ENCODE measurements at places on chromosomes 12 and 14.

- DNase-seq, result no peak
These were observed 6.8 kb upstream of the BCL11B start for GRCh38 chr14:99278836-99279235.

- DNase-seq, result no peak
These were observed at the start of gene WSB2 for GRCh38 chr12:118061011-118061872. TSS of gene WSB2 (minus strand) at chr12:118061179. CDS start at chr12:118061048, 131 bp downstream.

GRCh38 chr12:21613931-21614330 is 9.3 kb upstream of the GYS2 start:
- DNase-seq, result no peak

DNA sequence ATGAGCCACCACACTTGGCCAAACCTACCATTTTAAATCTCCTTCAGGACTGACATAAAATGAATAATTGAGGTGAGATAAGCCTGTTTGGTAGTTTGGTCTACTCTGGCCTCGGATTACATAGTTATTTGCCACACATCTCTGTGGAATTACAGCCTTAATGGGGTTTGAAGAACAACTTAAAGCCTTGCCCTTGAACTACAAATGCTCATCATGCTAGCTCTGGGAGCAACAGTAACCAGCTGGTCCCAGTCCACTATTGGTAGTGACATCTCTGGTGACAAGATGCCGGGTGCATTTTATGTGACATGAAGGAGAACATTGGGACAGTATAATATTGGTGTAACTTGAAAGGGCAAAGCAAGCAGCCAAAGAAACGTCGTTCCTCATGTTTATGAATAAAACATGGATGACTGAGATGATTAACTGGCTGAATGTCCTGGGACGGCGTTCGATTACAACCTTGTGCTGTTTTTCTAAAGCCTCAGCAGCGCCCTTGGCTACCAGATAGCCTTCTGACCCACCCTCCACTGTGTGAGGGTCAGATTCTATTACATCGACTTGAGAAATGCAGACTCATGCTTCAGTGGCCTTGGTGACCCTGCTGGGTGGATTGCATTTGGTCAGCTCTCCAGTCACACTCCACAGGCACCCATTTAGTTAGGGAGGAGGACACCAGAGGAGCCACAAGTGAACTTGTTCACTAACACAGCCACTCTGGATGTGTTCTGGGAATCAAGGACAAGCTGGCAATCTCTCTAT is 41.5 kb downstream of the BEST3 start:
- DNase-seq, result no peak

DNA sequence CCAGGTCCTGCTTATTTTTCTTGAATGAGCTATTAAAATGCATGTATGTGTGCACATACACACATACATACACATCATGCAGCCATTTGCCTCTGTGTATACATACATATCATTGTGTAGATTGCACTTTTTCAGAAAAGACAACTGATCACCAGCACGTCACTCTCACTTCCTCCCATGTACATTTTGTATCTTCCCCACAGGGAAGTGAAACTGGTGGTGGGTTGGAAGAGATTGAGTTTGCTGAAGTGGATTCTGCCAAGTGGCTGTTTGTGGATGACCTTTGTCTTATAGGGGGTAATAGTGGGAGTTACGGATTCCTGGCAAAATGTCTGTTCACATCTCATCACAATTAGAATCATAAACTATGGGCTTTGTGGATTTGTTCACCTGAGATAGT is 448.6 kb downstream of the RAD51B start:
- DNase-seq, result no peak

DNA sequence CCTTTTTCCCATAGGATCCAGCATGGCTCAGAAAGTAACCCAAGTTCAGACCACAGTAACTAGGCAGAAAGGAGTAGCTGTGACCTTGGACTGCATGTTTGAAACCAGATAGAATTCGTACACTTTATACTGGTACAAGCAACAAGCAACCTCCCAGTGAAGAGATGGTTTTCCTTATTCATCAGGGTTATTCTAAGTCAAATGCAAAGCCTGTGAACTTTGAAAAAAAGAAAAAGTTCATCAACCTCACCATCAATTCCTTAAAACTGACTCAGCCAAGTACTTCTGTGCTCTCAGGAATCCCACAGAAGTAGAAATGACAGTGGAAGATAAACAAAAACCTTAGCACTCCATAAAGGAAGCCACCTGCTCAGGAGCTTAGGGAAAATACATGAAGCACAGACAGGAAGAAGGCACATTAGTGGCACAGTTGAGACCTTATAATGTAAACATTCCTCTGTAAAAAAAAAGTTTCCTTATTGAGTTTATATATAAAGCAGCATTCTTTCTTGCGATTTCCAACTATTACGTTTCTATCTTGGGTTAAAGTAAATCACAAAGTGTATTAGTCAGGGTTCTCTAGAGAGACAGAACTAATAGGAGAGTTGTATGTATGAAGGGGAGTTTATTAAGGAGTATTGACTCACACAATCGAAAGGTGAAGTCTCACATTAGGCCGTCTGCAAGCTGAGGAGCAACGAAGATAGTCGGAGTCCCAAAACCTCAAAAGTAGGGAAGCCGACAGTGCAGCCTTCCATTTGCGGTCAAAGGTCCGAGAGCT is 398.4 kb downstream of the DAD1 start:
- no peak for DNase-seq

GRCh38 chr14:53515276-53515675 is 362.2 kb upstream of the DDHD1 start:
- DNase-seq, result no peak

DNA sequence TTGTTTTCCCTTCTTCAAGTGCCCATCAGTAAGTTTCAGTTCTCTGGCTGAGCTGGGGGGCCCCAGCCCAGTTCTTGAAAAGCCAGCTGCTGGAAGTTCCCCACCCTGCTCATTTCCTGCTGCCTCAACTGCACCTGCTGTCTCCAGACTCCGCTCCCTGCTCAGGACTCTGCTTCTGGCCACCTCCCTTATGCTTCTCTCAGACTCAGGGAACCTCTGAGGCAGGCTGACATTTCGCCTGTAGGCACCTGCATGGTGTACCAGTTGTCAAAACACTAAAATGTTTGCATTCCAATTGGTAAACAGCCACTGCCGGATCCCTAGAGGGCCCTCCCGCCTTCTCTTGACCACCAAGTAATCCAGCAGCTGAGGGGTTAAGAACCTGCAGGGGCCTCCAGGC is 136.5 kb upstream of the VRK1 start:
- no peak for DNase-seq

DNA sequence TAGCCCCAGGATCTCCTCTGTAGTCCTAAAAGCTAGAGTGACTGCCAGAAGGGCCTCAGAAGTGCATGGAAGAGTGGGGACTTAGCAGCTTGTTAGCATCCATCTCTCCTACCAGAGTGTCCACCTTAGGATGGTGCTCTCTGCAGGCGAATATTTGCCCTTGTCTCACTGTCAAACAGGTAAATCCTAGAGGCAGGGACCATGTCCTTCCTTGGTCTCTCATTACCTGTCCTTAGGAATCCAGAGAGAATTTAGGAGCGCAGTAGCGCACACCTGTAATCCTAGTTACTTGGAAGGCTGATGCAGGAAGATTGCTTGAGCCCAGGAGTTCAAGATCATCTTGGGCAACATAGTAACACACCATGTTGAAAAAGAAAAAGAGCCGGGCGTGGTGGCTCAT is 21.4 kb downstream of the AGAP2 start:
- no peak for DNase-seq

DNA sequence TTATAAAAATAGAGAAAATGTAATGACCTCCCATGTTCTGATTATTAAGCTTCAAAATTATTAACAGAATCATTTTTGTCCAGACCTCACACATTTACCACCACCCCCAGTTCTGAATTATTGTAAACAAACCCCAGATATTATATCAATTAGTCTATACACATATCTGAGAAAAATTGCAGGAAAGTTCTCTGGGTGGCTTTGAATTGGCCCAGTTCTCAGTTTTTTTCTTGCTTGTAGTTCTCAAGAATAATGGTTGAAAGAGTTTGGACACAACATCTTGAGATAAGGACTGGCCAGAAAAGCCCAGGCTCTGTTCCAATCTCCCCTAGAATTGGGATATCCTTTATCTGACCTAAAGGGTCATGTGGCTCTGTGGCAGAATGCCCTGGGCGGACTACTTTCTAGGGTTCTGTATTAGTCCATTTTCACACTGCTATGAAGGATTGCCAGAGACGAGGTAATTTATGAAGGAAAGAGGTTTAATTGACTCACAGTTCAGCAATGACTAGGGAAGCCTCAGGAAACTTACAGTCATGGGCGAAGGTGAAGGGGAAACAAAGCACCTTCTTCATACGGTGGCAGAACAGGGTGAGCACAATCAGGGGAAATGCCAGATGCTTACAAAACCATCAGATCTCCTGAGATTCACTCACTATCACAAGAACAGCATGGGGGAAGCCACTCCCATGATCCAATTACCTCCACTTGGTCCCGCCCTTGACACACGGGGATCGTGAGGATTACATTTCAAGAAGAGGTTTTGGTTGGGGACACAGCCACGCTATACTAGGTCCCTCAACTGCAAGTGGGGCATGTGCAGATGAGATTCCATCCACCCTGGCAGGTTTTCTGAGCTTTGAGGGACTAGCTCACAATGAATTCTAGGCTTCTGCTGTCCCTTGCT is 1504.6 kb upstream of the FLRT2 start:
- no peak for DNase-seq

DNA sequence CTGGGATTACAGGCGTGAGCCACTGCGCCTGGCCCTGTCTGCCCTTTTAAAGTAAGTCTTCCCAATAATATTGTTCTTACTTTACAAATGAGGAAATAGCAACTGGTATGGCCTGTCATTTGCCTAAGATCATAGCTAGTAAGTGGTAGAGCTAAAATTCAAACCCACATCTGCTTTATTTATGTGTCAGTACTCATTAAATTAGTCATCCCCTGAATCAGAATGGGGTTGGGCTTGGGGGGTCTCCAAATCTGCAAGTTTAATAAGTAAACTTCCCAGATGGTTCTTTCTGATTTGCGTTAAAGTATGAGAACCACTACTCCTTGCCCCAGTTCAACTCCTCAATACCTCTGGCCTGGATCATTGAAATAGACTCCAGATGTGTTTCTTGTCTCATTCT is 96.2 kb downstream of the FAR2 start:
- DNase-seq, result no peak

- no peak for DNase-seq
These were observed 90.6 kb downstream of the VCPKMT start for GRCh38 chr14:50025776-50026175.

GRCh38 chr14:101226265-101226602 is 322.7 kb upstream of the RTL1 start:
- no peak for DNase-seq

DNA sequence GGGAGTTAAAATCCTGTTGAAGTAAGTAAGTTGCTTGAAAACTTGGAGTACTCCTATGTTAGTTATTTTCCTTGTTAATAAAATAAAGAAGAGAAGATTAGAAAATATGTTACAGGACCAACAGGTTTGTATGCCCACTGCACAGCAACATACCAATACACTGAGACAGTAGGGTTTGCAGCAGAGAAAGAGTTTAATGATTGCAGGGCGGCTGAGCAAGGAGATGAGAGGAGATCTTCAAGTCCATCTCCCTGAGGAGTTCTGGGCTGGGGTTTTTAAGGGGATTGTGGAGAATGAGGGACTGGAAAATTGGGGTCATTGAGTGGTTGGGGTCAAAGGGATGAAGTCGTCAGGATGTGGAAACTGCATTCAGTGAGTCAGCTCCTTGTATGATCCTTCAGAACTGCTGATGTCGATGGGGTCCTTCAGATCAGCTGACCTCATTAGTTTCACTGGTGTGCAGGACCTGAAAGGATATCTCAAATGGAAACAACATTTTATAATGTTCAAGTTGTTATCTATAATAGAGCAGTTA is 4.3 kb upstream of the HSD17B6 start:
- DNase-seq, result no peak

GRCh38 chr12:25376985-25377384 is 126.3 kb upstream of the KRAS start:
- DNase-seq, result no peak

GRCh38 chr14:68379510-68380328 is 413.1 kb downstream of the ZFP36L1 start:
- DNase-seq, result no peak

GRCh38 chr12:93441617-93442410 is at the start of gene UBE2N:
TSS of gene UBE2N (minus strand) at chr12:93441947. CDS start at chr12:93441884, 63 bp downstream.
- DNase-seq, result peak; percentile 97

GRCh38 chr12:43109631-43110345 is 442.2 kb downstream of the ADAMTS20 start:
- DNase-seq, result no peak

- DNase-seq, result peak; percentile 21
These were observed 151.5 kb upstream of the SLC38A2 start for GRCh38 chr12:46523863-46524770.

- no peak for DNase-seq
These were observed 29.8 kb upstream of the CDKN3 start for GRCh38 chr14:54366736-54367735.

DNA sequence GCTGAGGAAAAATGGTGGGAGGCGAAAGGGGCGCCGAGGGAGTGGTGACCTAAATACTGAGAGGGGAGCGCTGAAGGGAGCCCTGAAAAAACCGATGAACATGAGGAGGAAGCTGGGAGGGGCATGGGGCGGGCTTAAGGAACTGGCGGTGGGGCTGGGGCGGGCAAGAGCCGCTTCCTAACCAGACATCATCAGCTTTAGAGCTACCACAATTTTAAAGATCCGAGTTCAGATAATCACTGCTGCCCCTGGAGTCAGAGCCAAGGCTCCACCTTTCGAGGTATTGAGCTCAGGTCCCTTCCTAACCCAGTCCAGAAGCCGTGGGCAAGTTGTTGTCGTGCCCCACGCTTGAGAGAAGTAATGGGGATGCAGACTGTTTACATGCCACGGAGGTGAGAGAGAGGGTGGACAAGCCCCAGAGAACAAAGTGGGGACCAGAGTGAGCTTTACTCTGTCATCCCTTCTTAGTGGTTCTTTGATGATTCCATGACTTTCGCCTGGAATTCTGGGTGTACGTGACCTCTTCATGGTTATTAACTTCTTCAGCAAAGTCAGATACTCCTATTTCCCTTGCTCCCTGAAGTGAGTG is 393 bp downstream of the ORMDL2 start:
- no peak for DNase-seq

DNA sequence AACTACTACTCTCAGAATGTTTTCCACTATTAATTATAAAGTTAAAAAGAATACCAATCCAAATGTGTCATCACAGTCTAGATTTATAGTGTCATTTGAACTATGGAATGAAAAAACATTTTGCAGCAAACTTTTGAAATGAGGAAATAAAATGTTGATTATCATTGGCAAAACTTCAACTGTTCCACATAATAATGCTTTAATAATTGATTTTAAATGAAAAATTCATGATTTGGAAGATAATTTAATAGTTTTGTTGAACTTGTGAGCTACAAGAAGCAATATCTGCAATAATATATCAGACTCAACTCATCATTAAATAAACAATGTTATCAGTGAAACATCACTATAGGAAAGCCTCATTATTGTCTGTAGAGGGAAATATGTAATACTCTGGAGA is 48.2 kb upstream of the DCN start:
- DNase-seq, result no peak

DNA sequence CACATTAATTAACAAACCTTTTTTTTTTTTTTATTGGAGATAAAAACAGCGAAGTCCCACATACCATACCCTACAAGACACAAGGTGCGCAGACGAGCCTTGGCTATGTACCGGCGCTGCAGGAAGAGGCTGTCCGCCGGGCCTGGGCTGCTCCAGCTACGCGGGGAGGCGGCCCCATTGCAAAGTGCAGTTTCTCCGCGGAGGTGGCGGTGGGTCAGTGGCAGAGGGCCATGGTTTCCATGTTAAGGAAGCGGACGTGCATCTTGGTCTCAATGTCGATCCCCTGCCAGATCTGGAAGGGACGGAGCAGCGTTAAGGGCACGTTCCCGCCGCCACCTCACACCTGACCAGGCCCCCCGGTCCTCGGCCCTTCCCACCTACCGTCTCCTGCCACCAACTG is 60.3 kb downstream of the TESC start:
- no peak for DNase-seq

- no peak for DNase-seq
These were observed 114.4 kb downstream of the ZNF664 start for GRCh38 chr12:124087266-124088051.

Data from activated naive CD4-positive, alpha-beta T cell (primary cell).